NCI-H1105 (cell line): ENCODE measurements at places on chromosomes 3 and 15.
A peak's percentile ranks its signal among the peaks of the same experiment; 100 is the strongest.

- DNase-seq: no peak
Observed at GRCh38 chr3:49410066-49410845, 1.5 kb downstream of the RHOA start.

GRCh38 chr3:113247675-113248458, 36.5 kb downstream of the BOC start:
- DNase-seq: no peak

DNA sequence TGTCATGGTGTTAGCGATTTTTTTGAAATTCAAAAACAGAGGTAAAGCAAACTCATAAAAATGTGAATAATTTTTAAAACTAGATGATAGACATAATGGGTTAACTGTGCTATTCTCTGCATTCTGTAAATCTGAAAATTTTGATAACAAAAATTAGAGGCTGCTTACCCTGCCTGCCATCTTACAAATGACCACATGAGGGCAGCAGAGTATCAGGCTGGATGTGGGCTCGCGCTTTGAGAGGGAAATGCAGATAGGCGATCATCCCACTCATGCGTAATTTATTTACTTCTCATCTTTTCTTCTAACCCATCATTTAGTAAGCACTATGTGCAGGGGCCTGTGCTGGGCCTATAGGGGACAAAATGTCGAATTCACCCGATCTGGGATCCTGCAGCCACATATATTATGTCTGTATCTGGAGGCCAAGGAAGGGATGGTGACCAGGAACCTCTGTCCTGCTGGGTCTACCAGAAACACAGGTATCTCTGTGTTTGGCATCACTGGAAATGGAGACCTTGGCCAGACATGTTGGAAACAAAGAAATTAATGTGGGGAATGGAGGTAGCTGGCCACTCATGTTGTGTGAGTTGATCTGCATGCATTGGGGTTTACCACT, 7.8 kb upstream of the RAD18 start:
- DNase-seq: peak; percentile 14

GRCh38 chr3:180855364-180855763, 57.1 kb upstream of the FXR1 start:
- no peak for DNase-seq

- no peak for DNase-seq
Observed at GRCh38 chr15:90864507-90864906, 3.9 kb upstream of the FURIN start.

- no peak for DNase-seq
Observed at GRCh38 chr3:38964646-38965045, 87.1 kb downstream of the SCN11A start.

- DNase-seq: no peak
Observed at GRCh38 chr3:175267561-175267960, 408.4 kb downstream of the NAALADL2 start.

GRCh38 chr3:15387171-15387581, 40.2 kb downstream of the METTL6 start:
- DNase-seq: no peak

- DNase-seq: no peak
Observed at GRCh38 chr3:69359916-69360315, 26.0 kb downstream of the FRMD4B start.

GRCh38 chr3:185087419-185087818, 65.4 kb downstream of the C3orf70 start:
- DNase-seq: no peak

DNA sequence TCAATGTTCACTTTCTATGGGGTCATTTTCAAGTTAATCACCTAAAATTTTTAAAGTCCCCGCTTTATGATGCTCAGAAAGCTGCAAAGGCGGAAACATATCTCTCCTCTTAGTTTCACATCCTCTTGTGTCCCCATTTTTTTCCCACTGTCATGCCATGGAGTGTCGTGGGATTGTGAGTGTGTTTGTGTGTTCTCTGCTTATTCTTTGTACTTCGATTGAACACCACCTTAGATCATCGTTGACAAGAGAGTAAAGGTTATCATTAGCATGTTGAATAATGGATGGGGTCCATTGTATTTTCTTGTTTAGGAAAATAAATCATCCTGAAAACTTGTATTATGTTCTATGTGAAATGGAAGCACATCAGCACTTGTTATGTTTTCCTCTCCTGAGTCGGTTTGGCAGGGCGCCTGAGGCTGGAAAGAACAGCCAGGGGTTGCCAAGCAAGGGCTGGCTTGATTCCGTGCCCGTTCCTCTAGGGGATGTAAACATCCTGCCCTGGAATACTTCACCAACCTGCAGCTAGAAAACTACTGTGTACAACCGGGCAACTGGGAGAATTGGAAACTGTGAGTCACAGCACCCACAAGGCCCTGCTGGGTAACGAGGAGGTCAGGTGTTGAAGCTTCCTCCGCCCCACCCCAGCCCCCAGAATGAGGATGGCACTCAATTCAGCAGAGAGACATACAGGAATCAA, 67.2 kb downstream of the EIF4E3 start:
- peak; percentile 51 for DNase-seq

GRCh38 chr15:96171853-96172296, 158.6 kb upstream of the NR2F2 start:
- no peak for DNase-seq

DNA sequence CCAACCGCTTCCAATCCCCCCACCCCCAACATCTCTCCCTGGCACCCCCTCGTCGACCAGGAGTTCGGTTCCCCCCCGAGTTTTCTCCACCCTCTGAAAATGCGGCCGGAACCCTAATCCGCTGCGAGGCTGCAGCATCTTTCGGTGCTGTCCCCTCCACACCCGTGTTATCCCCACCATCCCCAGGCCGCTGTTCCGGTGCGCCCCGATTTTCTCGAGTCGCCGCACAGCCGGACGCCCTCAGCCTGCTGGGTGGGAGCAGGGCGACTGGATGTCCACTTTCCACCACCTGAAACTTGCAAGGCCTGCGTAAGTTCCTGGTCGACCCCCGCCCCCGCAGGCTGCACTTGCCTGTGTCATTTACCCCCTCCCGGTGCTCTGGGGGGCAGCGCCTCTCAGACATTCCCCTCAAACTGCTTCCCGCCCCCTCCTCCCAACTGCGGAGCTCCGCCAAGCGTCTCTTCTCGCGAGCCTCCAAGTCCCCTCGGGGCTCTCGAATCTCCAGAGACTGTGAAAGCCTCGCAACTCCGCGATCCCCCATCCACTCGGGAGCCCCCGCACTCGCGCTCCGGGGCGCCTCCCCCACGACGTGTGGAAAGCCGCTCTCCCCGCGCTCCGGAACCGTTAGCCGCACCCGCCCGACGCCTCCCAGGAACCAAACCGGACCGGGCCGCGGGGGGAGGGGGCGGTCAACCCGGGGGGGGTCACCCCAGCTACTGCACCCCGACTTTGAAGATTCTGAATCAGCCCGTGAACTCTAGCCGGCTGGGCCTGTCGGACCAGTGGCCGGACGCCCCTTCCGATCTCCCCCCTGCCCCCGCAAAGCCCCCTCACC, 566 bp downstream of the ETV5 start:
- DNase-seq: peak; percentile 40

GRCh38 chr15:68885070-68885469, 45.3 kb upstream of the SPESP1 start:
- DNase-seq: no peak

DNA sequence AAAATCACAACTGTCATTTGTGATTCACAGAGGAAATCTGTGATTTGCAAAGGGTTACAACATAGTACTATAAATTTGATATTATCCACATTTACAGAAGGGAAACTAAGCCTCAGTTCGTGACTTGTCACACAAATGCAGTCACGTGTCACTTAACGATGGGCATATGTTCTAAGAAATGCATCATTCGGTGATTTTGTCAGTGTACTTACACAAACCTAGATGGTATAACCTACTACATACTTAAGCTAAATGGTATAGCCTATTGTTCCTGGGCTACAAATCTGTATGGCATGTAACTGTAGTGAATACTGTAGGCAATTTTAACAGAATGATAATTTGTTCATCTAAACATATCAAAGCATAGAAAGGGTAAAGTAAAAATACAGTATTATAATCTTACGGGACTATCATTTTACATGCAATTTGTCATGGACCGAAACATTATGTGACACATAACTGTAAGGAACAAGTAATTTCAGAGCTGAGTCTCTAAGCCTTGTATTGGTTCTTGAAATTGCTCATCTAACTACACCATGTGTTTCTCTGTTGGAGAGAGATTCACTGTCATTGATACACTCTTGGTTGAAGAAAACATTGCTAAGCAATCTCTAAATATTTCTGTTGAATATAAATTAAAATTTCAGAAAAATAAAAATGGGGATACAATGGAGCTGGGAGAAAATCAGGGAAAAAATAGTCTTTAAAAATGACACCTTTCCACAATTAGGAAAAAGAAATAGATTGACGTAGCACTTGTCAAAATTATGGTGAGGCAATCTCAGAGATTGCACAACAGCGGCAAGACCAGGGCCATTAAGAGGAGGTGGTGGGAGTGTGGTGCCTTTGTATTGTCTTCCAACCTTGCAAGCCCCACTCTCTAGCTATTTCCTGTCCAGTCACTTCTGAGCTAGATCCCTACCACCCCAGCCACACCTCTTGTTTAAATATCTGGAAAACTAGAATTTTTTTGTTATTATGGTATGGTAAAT, 645.8 kb upstream of the TBL1XR1 start:
- no peak for DNase-seq

DNA sequence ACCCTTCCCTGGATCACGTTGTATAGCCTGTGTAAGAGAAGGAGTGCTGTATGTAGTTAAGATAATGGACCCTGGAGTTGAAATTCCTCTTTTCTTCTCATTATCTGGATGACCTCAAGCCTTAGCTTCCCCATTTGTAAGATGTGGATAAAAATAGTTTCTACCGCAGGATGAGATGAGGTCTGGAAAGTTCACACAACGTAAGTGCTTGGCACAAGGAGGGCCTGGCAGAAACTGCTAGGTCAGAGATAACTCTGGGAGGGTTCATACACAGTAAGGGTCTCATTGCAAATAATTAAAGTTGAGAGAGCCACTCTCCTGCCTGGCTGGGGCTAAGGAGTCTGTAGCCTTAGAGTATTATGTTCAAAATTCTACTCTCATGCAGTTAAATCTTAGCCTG, 214.4 kb downstream of the LRTM1 start:
- DNase-seq: no peak

GRCh38 chr3:128933213-128933921, 53.9 kb downstream of the ACAD9 start:
- no peak for DNase-seq

- DNase-seq: no peak
Observed at GRCh38 chr3:170098753-170099152, 61.0 kb downstream of the GPR160 start.

DNA sequence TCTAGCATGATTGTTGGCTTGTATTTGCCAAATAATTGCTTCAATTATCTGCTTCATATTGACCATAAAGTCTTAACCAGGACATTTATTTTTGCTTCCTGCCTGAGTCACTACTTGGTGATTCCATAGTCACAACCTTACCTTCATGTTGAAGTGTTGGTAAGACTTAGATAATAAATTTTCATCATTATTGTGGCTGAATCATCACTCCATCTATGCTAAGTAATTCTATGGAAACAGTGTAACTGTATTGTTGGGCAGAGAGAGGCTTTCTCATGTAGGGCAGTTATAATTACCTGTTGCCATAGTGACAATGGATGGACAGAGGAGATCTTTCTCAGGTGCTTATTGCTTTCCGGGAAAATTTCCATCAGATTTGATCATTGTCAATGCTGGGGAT, 330.7 kb upstream of the LRRC3B start:
- DNase-seq: no peak

DNA sequence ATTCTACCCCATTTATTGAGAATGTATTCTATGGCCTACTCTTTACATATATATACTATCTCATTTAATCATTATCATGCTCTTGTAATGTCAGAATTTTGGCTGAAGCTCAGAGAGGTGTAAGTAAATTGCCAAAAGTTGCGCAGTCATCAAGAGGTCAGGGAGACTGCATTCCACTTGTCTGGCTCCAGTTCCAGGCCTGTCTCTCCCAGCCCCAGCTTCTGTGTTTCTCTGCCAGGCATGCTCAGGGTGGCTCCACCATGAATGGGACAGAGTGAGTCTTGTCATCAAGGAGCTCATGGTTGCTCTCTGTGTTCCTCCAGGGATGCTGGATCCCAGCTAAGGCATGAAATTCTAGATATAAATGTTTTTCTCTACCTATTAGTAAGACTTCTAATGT, 635.1 kb upstream of the MDFIC2 start:
- no peak for DNase-seq

DNA sequence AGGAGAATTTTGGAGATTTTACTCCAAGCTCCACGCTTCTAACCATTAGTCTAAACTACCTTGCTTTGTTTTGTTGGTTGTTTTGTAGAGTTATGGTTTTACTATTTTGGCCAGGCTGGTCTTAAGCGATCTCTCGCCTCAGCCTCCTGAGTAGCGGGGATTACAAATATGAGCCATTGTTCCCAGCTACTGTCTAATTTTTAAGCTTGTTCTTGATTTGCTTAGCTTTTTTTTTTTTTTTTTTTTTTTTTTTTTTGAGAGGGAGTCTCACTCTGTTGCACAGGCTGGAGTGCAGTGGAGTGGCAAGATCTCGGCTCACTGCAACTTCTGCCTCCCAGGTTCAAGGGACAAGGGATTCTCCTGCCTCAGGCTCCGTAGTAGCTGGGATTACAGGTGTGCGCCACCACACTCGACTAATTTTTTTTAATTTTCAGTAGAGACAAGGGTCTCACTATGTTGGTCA, 28.5 kb downstream of the EFCAB12 start:
- no peak for DNase-seq

DNA sequence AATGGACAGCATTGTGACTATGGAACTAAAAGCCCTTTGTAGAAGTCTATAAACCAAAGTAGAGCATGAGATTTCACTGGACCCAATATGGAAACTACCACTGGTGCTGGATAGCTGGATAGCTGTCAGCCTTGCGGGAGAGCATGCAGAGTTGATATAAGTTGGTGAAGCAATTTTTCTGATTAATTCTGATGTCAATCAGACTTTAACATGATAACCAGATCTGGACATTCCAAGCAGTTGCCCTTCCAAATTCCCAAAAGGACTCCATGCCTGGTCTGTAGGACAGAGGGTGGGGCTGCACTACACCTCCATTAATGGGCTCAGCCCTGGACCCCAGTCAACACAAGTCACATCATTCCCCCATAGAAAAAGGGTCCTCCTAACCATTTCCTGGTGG, 437.8 kb downstream of the NTRK3 start:
- no peak for DNase-seq

GRCh38 chr3:64728994-64729393, 41.2 kb upstream of the ADAMTS9 start:
- no peak for DNase-seq

DNA sequence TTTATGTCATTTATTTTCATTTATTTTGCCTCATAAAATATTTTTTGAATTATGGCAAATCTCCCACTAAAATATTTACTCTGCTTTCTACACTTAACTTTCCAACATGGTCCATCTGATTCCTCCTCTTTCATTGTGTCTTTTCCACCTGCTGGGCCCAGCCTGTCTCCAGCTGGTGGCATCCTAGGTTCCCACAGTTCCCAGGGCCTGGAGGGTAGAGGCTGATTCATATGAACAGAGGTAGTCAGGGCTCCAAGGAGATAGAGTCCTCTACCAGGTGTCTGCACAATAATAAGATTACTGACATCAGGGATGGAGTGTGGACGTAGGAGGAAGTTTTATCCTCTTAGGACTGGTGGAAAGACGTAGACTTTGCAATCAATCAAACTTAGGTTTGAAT, 14.3 kb downstream of the ZBTB38 start:
- no peak for DNase-seq
